ENCODE measurements at places on chromosomes 11 and 22.

DNA sequence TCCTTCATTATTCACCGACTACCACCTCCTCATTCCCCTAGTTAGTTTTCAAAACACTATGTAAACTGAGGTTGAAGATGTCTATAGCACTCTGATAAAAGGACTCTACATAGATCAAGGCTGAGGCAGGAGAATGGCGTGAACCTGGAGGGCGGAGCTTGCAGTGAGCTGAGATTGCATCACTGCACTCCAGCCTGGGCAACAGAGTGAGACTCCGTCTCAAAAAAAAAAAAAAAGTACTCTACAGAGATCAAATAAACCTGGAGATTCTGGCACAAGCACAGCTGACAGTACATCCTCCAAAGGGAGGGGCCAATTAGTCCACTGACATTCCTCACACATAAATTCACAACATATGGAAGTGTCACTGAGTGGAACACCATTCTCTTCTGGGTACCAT, 31.0 kb downstream of the TSG101 start:
- DNase-seq = no peak
- no peak overlapping the region for H3K4me3 ChIP-seq
- H3K27me3 ChIP-seq = no peaks in the 10 kb centered on the region
- H3K36me3 ChIP-seq = peaks cover 73% of the 10 kb centered on the region
- H3K27ac ChIP-seq = no peak overlapping the region

DNA sequence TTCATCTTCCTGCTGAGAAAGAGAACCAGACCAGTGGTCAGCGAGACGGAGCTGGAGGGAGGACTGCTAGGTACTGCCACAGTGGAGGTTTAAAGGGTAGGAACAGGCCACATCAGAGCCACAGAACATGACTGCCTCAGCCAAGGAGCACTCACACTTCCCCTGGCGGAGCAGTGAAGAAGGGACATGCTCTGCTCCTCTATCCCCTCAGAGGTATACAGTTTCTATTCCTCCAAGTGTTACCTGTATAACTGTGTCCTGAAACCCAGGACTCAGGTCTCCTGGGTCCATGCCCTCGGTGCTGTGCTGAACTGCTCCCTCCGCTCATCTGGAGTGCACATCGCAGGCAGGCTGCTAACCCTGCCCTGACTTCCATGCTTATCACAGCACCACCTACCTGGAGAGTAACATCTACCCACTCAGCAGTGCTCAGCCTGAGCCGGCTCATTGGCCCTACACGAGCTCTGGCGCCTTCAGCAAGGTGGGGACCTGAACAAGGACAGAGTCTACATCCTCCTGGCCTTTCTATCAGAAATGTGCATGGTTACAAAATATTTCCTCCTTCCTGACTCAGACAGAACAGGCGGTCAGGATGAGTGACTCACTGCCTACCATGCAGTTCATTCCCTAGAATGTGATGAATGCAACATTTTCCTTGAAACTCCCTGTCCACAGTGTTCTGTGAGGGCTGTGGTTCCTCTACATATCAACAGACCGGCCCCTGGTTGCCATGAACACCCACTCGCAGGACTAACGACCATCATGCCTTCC, 52.9 kb downstream of the C11orf58 start:
- H3K4me3 ChIP-seq = no peak overlapping the region
- no peaks in the 10 kb centered on the region for H3K27me3 ChIP-seq
- DNase-seq = no peak
- no peak overlapping the region for H3K27ac ChIP-seq

DNA sequence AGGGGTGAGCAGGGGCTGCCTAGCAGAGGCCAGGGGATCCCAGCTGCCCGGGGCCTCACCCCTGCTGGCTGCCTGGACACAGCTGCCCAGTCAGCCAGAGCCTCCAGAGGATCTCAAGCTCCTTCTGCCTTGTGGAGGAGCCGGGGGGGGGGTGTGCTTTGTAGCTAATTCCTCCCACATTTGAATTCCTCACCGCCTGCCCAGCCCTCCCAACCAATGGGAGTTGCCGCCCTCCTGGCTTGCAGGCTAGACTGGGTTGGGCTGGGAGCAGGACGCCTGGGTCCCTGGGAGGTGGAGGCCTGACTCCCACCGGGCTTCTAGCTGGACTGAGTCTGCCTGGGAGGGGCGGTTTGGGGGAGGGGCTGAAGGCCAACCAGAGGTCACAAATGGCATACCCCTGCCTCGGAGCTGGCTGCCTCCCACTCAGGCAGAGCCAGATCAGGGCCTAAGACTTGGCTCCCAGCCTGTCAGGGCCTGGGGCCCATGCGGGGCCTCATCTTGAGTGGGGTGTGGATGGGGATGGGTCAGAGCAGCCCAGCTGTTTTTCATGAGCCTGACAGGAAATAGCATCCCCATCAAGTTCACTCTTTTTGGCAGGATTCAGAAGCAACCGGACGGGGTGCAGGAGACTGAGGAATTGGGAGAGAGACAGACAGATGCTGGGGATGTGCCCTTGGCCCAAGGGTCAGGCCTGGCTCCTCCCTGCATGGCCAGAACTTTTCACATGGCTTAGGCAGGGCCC, 29.2 kb upstream of the PDE2A start:
- no peaks in the 10 kb centered on the region for H3K4me1 ChIP-seq
- H3K4me3 ChIP-seq = no peak overlapping the region
- no peak for DNase-seq
- H3K27ac ChIP-seq = no peak overlapping the region
- H3K27me3 ChIP-seq = no peaks in the 10 kb centered on the region

- no peak overlapping the region for H3K4me3 ChIP-seq
- H3K27me3 ChIP-seq = no peaks in the 10 kb centered on the region
- no peak for DNase-seq
- H3K4me1 ChIP-seq = no peaks in the 10 kb centered on the region
- no peaks in the 10 kb centered on the region for H3K36me3 ChIP-seq
Observed at GRCh38 chr11:93573184-93573583, 30.0 kb upstream of the SMCO4 start.

- no peak overlapping the region for H3K4me3 ChIP-seq
- no peaks in the 10 kb centered on the region for H3K4me1 ChIP-seq
- DNase-seq = no peak
- H3K27ac ChIP-seq = no peak overlapping the region
Observed at GRCh38 chr11:125333354-125334073, 162.6 kb downstream of the FEZ1 start.

DNA sequence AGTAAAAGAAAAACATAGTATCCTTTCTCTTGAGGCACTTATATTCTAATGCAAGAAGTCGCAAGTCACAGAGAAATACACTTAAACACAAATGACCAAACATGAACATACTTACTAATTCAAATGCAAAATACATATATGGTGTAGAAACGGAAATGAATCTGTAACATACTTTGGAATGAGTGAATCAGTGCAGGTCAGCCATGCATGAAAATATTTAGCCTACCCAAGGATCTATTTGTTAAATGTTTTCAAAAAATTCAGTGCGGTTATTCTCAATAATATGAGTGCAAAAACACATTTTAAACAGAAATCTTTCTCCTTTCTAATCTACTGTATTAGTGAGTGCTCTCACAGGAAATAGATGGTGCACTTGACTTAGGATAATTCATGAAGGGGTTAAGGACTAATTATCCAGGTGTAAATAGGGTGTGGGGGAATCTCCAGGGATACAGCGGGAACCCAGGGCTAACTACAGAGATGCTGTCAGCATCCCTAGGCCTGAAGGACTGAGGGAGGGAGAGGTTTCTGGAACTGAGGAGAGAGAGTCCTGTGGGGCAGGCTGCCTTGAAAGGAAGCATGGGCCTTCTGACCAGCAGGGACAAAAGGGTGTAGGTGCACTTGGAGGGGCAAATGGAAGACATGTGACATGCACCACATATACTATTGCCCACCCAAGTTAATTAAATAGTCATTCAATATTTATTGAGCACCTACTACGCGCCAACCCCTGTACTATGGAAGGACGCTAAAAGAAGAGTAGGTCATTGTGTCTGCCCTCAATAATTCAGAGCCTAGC, 139.2 kb downstream of the MAML2 start:
- peaks cover 22% of the 10 kb centered on the region for H3K4me1 ChIP-seq
- H3K27me3 ChIP-seq = no peaks in the 10 kb centered on the region
- H3K27ac ChIP-seq = no peak overlapping the region
- no peak for DNase-seq

DNA sequence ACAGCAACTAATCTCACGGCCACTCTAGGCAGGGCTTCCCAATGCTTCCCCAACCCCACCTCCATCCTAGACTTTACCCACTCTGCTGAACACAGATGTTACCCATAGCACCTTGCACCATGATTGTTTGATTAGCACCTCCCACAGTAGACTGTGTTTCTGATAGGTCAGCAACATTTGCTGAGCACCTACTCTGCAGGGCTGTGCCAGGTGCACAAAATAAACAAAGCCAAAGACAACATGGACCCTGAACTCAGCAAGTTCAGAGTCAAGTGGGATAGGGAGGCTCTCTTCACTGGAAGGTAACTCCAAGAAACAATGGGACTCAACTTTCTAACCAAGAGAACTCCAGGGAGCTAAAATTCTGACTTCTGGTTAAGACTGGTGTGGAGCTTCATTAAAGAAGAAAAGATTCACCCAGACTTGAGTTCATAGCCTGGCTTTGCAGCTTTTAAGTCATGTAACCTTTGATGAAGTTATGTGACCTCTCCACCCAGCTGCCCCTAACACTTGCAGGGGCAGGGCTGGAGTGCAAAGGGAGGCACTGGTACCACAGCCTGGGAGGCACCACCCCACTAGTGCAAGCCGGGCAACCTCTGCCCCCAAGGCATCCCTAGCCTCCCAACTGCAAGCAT, 6.7 kb upstream of the RTN4RL2 start:
- peaks cover 21% of the 10 kb centered on the region for H3K27me3 ChIP-seq
- peaks cover 10% of the 10 kb centered on the region for H3K4me1 ChIP-seq

- no peak for DNase-seq
- no peak overlapping the region for H3K4me3 ChIP-seq
- H3K36me3 ChIP-seq = peaks cover 65% of the 10 kb centered on the region
Observed at GRCh38 chr11:46490666-46491065, 99.1 kb upstream of the CHRM4 start.

GRCh38 chr11:94526645-94527438, 14.6 kb downstream of the C11orf97 start:
- no peaks in the 10 kb centered on the region for H3K4me1 ChIP-seq
- no peak overlapping the region for H3K27ac ChIP-seq
- DNase-seq = no peak
- H3K4me3 ChIP-seq = no peak overlapping the region

- H3K4me1 ChIP-seq = no peaks in the 10 kb centered on the region
- no peak overlapping the region for H3K27ac ChIP-seq
- DNase-seq = no peak
- H3K27me3 ChIP-seq = peaks cover 29% of the 10 kb centered on the region
- H3K4me3 ChIP-seq = no peak overlapping the region
Observed at GRCh38 chr11:133156986-133157745, 375.1 kb downstream of the OPCML start.

DNA sequence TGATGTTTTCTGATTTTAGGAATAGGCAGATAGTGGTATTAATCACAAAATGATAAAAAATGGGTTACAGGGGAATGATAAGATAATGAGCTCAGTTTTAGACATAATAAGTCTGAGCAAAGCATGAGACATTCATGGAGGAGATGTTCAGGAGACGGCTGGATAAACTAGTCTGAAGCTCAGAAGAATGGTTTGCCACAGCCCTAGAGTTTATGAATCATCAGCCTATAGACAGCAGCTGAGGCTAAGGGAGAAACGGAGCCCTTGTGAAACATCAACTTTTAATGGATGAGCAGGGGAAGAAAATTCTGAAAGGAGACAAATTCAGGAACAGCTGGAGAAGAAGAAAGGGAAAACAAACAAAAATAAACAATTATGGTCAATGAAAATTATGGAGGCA, 87.2 kb downstream of the RELT start:
- no peaks in the 10 kb centered on the region for H3K27me3 ChIP-seq
- H3K4me3 ChIP-seq = no peak overlapping the region
- no peak overlapping the region for H3K27ac ChIP-seq
- no peaks in the 10 kb centered on the region for H3K4me1 ChIP-seq
- no peaks in the 10 kb centered on the region for H3K36me3 ChIP-seq

DNA sequence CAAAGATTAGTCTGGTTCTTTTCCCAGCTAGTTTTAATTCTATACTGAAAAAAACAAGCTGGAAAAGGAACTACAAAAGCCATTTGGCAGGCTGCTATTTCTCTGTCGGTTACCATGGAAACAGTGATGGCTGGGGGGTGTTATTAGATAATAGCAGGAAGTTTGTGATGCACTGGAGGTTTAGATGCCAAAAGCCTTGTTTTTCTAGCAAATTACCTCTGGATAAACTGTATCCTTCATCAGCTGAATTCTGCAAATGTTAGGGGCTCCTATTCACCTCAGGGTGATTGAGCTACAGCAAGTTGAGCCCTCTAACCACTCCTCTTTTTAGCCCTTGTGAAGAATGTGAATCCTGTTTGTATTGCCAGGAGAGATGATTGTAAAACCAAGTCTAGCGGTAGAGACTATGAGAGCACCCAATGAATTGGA, 25.2 kb downstream of the ALKBH3 start:
- H3K27me3 ChIP-seq = no peaks in the 10 kb centered on the region
- peaks cover 8% of the 10 kb centered on the region for H3K36me3 ChIP-seq
- H3K27ac ChIP-seq = no peak overlapping the region

- H3K27me3 ChIP-seq = no peaks in the 10 kb centered on the region
- no peak overlapping the region for H3K27ac ChIP-seq
- no peaks in the 10 kb centered on the region for H3K36me3 ChIP-seq
- no peak overlapping the region for H3K4me3 ChIP-seq
- no peak for DNase-seq
Observed at GRCh38 chr11:28259177-28259843, 151.1 kb downstream of the METTL15 start.

DNA sequence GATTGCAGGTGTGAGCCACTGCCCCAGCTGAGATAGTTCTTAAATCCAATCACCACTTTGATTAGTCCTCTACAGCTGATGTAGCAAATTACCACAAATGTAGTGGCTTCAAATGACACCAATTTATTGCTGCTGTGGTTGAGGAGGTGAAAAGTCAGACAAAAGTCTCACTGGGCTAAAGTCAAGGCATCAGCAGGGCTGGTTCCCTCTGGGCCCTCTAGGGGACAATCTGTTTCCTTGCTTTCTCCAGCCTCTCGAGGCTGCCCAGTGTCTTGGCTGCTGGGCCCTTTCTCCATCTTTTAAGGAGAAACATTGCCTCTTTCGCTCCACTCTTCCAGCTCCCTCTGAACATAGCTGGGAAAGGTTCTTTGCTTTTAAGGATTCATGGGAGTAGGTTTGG, 50.5 kb upstream of the SHANK2 start:
- H3K4me3 ChIP-seq = no peak overlapping the region
- no peaks in the 10 kb centered on the region for H3K4me1 ChIP-seq
- H3K27ac ChIP-seq = no peak overlapping the region
- H3K27me3 ChIP-seq = no peaks in the 10 kb centered on the region
- DNase-seq = no peak
- H3K36me3 ChIP-seq = no peaks in the 10 kb centered on the region

GRCh38 chr11:71385091-71385490, 63.1 kb downstream of the DHCR7 start:
- no peaks in the 10 kb centered on the region for H3K36me3 ChIP-seq
- H3K27me3 ChIP-seq = no peaks in the 10 kb centered on the region
- H3K4me3 ChIP-seq = no peak overlapping the region
- no peaks in the 10 kb centered on the region for H3K4me1 ChIP-seq
- DNase-seq = no peak
- no peak overlapping the region for H3K27ac ChIP-seq

- no peaks in the 10 kb centered on the region for H3K4me1 ChIP-seq
- H3K36me3 ChIP-seq = no peaks in the 10 kb centered on the region
- no peak for DNase-seq
- H3K27ac ChIP-seq = no peak overlapping the region
- H3K4me3 ChIP-seq = no peak overlapping the region
Observed at GRCh38 chr11:25838918-25839625, 492.9 kb upstream of the ANO3 start.
